Activated CD4-positive, alpha-beta memory T cell treated with anti-CD3 and anti-CD28 coated beads, Interleukin-2, amount 10 ng/mL, durations not matched to agents 7 days and 5 days (primary cell): ENCODE measurements at places on chromosomes 16 and 17. TPM values are rescaled to one million over a fixed set of nuclear protein-coding genes. Genes with fewer than 3 reads are reported as not detected.

The SEPTIN12 gene
- total RNA-seq: not detected

The USH1G gene
- total RNA-seq: not detected

The ATP2A3 gene
- total RNA-seq: 290 TPM

The USP31 gene
- total RNA-seq: 5.1 TPM

The GPR139 gene
- total RNA-seq: not detected
